Stimulated activated CD4-positive, alpha-beta T cell treated with anti-CD3 and anti-CD28 coated beads, Interleukin-1b, Interleukin-23, amount 100 ng/mL, for 1 hour (primary cell): ENCODE measurements at places on chromosomes 3 and 15.

GRCh38 chr3:123374016-123374415 lies 74.9 kb downstream of the ADCY5 start:
- DNase-seq: no peak

GRCh38 chr3:197800379-197800778 lies 9.3 kb downstream of the LRCH3 start:
- no peak for DNase-seq

DNA sequence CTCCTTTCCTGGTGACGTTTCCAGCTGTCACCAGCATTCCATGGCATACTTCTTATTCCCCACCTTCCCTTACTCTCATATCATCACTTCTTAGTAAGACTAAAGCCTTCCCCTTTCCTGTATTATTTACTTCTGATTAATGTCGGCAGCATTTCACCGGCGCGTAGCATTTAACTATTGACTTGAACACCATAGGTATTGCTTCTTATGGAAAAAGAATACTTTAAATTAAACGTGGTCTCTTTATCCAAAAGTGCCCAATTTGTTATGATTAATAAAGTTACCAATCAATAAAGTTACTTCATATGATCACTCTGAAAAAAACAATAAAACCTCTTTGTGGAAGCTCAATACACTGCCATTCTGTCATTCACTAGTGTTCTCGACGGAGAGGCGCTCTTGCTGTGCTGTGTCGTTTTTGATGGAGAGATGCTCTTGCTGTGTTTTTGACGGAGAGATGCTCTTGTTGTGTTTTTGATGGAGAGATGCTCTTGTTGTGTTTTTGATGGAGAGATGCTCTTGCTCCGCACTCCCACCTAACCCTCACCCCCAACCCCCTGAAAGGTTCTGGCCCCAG lies 165.0 kb downstream of the XXYLT1 start:
- DNase-seq: no peak

DNA sequence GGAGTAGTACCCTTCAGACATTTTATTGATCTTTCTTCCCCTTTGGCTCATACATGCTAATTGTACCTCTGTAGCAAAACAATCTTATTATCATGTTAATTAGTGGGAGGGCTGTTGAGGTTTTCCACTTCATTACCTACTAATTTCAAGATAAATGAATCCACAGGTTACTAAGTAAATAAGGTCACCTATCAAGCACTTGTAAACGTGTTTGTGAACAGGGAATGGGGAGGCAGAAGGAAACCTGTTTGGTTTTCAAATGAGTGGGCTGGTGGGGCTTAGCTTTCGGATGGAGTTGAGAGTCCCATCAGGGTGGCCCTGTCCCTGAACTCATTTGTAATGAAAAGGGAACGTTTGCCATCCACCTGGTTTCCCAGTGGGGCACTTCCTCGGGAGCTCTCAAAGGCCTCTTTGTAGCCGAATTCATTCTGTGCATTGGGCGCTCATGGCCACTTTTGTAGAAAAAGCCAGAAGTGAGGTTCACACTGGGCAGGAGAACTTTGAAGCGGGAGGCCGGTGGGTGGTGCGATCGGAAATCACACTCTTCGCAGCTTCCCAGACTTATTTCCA lies 419.8 kb upstream of the NR2F2 start:
- no peak for DNase-seq
